ENCODE measurements at places on chromosomes 16 and 17. TPM values are rescaled to one million over a fixed set of nuclear protein-coding genes. Genes with fewer than 3 reads are reported as not detected.

Gene RUNDC3A
- 0.10 TPM for total RNA-seq

Gene MT4
- not detected for total RNA-seq

Gene HSD3B7
- total RNA-seq = 3.5 TPM

Gene DNAH9
- not detected for total RNA-seq

Gene CAVIN1
- total RNA-seq = 1.5 TPM

Gene MYO15B
- total RNA-seq = 11.0 TPM

Gene CLDN9
- not detected for total RNA-seq

DNA sequence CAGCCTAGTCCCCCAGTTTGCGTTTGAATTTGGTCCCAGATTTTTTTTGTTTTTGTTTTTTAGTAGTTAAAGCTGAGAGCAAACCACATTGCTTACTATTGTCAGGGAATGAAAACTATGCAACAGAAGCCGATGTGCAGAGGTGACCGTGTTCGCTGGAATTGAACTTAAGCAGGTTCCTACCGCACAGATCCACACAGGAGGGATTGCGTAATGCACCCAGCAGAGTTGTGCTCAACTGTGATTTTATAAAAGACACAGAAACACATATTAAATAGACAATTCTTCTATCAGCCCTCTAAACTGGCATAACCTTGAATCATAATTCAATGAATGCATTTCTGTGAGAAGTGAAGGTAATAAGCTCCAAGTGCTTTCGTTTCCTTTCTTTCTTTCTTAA is 443.0 kb downstream of the WWOX start:
- no peaks in the 10 kb centered on the region for H3K36me3 ChIP-seq
- H3K27me3 ChIP-seq = no peaks in the 10 kb centered on the region
- no peak overlapping the region for H3K27ac ChIP-seq
- no peak for DNase-seq
- no peaks in the 10 kb centered on the region for H3K4me1 ChIP-seq

GRCh38 chr17:63491977-63492618 is 15.2 kb downstream of the ACE start:
- no peaks in the 10 kb centered on the region for H3K4me1 ChIP-seq
- no peak for DNase-seq
- no peak overlapping the region for H3K27ac ChIP-seq
- no peaks in the 10 kb centered on the region for H3K27me3 ChIP-seq

DNA sequence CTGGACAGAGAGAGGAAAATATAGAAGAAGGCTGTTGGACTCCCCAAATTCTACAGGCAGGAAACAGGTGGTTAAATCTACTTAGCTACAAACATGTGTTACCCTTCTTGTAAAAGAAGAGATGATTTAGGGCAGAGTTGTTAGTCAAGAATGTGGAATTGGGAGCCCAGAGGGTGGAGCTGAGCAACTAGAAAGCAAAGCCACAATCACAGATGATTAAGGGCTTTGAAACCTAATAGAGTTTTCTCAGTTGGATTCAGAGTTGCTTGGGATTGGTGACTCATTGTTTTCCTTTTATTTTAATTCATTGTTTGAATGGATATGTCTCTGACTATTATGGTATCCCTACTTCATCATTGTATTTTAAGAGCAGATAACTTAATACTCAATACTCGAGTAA is 6.2 kb downstream of the ACSM5 start:
- peaks cover 7% of the 10 kb centered on the region for H3K27me3 ChIP-seq
- no peak for DNase-seq
- no peak overlapping the region for H3K27ac ChIP-seq
- no peak overlapping the region for H3K4me3 ChIP-seq

- no peaks in the 10 kb centered on the region for H3K36me3 ChIP-seq
- H3K4me1 ChIP-seq = no peaks in the 10 kb centered on the region
- H3K27ac ChIP-seq = no peak overlapping the region
- DNase-seq = no peak
- H3K27me3 ChIP-seq = peaks cover 19% of the 10 kb centered on the region
Observed at GRCh38 chr17:62782730-62783270, 25.3 kb downstream of the MARCHF10 start.

DNA sequence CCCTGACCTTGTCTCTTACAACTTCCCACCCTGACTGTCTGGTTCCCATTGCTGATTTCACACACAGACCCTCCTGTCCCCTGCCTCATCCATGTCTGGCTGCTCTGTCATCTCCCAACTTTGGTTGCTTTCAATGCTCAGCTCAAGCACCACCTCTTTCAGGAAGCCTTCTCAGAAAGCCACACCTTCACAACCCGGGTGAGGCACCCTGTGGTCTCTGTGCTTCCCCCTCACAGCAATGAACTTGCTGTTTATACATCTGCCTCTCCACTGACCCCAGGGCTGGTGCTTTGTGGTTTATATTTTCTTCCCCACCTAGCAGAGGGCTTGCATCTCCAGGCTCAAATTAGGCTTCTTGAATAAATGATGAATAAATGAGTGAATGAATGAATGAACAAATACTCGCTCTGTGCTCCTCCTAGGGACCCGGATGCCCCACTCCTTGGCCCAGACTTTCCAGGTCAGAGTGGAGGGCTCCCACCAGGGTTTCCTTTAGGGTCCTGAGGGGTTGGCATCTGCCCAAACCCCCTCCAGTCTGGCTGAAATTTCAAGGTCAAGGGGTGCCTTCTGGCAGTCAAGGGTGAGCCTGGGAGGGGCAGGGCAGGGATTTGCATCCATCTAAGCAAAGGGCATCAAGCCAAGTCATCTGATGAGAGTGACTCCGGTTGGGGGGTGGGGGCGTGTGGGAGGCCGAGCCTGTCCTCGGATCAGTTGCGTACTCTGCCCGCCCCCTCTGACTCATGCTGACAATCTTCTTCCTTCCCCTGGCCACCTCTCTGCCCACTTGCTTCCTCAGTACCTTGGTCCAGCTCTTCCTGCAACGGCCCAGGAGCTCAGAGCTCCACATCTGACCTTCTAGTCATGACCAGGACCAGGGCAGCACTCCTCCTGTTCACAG is at the start of gene ITGAX:
ITGAX (plus strand) TSS at position 783 of the 898 bp plus-strand sequence; CDS start at position 862, 79 bp downstream.
- H3K27ac ChIP-seq = peak within 1 kb of the TSS; percentile 94
- H3K36me3 ChIP-seq = no peaks in the 10 kb centered on the region
- H3K27me3 ChIP-seq = peaks cover 2% of the 10 kb centered on the region
- peak; percentile 65 for DNase-seq
- peaks cover 61% of the 10 kb centered on the region for H3K4me1 ChIP-seq

DNA sequence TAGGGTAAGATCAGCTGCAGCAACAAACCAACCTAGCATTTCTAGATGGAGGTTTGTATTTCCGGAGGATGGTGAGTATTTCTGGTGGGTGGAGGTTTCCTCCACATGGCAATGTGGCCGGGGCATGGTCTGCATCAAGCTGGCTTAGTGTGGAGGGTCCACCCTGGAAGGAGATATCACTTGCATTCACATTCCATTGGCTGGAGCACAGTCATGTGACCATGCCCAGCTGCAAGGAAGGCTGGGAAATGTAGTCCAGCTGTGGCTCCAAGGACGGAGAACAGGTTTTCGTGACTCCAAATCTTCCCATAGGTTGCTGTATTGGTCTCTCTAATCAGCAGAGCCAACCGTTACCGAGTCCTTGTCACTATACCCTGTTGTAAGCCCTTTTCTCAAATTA is 68.7 kb downstream of the RAI1 start:
- H3K27me3 ChIP-seq = no peaks in the 10 kb centered on the region
- DNase-seq = peak; percentile 72
- H3K27ac ChIP-seq = peak overlapping the region; percentile 94
- H3K4me1 ChIP-seq = peaks cover 53% of the 10 kb centered on the region
- H3K36me3 ChIP-seq = peaks cover 9% of the 10 kb centered on the region
- no peak overlapping the region for H3K4me3 ChIP-seq

All from activated CD4-positive, alpha-beta T cell treated with anti-CD3 and anti-CD28 coated beads, Interleukin-2, amount 10 ng/mL, durations not matched to agents 7 days and 5 days (primary cell).